ENCODE measurements at places on chromosomes 13 and 19.

DNA sequence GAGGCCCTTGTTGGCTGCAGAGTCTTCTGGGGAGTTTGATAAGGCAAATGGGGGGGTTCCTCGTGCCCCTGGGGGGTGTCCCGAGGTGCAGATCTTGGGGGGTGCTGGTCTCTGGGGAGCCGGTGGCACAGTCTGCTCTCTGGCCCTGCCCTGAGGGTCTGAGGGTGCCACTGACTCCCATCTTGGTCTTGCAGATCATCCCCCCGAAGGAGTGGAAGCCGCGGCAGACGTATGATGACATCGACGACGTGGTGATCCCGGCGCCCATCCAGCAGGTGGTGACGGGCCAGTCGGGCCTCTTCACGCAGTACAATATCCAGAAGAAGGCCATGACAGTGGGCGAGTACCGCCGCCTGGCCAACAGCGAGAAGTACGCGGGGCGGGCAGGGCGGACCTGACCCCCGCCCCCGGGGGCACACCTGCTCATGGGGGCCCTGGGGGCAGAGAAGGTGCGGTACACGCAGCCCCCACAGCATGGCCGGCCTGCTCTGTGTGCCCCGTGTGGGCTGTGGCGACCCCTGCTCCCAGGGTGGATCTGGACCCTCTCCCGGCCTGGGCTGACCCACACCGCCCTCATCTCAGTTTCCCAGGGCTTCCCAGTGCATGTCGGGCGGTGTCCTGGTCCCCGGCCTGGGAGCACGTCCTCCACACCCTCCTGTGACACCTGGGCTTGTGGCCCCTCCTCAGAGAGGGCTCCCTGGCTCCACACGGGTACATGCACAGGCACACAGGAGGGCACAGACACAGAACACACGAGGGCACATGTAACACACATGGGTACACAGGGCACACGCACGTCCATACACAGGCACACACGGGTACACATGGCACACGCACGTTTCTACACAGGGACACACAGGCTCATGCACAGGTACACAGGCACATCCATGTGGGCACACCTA lies 71.0 kb downstream of the KDM4B start:
- no peak for DNase-seq

DNA sequence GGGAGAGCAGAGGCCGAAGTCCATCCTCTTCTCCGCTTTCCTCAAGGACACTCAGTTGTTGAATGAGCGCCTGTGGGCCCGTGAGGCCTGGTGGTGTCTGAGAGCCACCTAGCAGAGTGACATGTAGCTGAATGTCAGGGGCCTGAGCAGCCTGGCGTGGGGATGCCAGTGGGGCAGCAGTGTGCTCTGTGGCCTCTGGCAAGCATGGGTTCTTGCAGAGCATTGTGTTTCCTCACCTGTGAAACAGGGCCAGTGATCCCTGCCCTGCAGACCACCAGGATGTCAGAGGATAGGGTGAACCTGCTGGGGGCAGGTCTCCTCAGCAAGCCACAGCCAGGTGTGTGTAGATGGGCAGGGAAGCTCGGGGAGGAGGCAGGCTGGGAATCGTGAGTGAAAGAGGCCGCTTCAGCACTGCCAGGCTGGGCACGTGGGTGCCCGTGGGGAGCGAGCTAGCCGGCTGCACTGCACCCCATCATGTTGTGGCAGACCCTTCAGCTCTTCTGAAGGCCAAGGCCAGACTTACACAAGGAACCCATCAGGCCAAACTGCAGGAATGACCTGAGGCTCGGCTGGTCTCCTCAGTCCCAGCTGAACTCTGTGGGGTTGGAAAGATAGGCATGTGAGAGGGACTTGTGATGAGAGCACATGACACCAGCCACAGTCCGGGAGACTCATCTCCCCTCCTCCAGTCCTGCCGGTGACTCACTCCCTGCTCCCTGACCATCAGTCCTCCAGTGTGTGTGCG lies 5.0 kb downstream of the PPP1R37 start:
- no peak for DNase-seq

DNA sequence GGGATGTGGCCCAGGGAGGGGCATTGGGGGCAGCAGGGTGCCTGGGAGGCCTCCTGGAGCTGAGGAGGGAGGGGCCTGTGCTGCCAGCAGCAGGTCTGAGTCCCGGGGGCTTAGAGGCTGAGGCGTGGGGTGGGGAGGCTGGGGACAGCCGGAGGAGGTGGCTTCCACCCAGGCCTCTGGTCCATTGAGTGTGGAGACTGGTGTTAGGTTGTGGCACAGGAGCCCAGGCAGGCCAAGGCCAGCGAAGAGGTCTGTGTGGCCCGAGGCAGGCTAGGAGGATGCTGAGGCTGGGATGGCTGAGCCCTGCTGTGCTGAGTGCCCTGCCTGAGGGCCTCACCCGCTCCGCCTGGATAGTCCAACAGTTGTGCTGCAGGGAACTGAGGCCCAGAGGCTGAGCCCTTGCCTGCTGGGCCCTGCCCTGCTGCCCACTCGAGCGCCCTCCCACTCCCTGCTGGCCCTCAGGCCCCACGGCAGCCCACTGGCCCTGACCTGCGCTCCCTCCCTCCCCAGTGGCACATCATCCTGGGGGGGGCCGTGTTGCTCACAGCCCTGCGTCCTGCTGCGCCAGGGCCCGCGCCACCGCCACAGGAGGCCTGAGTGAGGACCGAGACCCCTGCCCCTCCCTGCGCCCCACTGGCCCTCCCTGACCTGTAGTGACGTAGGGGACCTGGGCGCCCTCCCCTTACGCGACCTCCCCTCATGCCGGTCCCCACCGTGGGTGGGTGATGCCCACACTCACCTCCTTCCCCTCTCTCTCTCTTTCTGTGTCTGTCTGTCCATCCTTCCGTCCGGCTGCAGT lies 4.9 kb upstream of the GARIN5A start:
- no peak for DNase-seq

DNA sequence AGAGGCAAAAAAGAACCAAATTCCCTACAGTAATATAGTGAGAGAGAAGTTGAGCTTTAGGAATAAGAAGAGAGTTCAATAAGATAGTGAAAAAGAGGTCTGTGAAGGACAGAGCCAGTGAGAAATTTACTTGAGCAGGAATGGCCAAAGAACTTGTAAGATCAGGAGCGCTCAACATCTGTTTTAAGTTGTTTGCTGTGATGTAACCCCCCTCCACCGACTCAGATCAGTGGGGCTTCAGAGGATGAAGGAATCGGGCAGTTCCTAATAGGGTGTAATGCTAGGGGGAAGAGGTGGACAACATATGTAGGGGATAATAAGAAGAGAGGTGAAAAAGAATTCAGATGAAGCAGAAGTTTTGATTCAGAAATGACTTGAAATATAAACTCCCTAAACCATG lies 85.3 kb upstream of the FNDC3A start:
- DNase-seq = no peak

GRCh38 chr19:16031872-16032200 lies 44.5 kb upstream of the TPM4 start:
- no peak for DNase-seq

DNA sequence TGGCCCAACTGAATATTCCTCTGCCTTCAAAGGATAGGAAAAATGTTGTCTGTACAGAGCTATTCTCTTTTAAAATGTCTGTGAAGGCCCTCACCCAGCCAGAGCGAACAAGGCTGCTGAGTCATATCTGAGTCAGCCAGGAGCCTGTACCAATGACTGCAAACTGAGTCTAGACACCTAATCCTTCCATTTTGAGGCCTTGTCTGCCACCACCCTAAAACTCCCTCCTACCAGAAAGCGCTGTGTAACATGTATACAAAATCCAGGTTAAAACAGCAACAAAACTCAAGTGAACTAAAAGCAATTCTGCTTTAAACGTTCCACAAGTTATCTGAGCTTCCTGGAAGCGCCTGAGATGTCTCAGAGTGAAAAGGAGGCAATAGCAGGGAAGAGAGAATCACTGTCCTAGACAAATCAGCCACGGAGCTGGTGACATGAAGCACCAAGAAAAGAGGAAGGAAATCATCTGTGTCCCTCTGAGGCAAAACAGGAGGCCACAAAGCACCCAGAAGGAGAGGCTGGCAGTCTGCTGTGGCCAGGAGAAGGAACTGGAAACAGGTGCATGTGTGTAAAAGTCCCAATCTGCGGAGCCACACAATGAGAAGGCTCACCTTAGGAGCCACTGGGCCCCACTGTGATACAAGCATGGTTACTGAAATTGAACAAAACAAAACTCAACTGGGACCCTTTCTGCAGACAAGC lies 10.2 kb downstream of the DHRS12 start:
- DNase-seq = peak; percentile 31

GRCh38 chr13:91058066-91058465 lies 289.4 kb upstream of the MIR17HG start:
- DNase-seq = no peak

DNA sequence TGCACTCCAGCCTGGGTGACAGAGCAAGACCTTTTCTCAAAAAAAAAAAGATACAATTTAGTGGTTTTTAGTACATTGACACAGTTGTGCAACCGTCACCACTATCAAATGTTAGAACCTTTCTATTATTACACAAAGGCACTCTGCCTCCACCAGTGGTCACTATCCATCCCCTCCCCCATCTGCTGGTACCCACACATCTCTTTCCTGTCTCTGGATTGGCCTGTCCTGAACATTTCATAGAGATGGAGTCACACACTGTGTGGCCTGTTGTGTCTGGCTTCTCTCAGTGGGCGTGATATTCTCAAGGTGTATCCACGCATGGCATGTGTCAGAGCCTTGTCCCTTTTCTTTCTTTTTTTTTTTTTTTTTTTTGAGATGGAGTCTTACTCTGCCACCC lies 11.2 kb downstream of the KDM4B start:
- DNase-seq = no peak

- DNase-seq = no peak
Measured at GRCh38 chr19:14127176-14127575, 9.2 kb downstream of the ASF1B start.

GRCh38 chr13:97057176-97057575 lies 62.9 kb upstream of the OXGR1 start:
- DNase-seq = no peak

GRCh38 chr13:40114305-40114896 lies 458.9 kb downstream of the COG6 start:
- DNase-seq = no peak

- DNase-seq = no peak
Measured at GRCh38 chr13:66071608-66072007, 1158.5 kb downstream of the PCDH9 start.

DNA sequence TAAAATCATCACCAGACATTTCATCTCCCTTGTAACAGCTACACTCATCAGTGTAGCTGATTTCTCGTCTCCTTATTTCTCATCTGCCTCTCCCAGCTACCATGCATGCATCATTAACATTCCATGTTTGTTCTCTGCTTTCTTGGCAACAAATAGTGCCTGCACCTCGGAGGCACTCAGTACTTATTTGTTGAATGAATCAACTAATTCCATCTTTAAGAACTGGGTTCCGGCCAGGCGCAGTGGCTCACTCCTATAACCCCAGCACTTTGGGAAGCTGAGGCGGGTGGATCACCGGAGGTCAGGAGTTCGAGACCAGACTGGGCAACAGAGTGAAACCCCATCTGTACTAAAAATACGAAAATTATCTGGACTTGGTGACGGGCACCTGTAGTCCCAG lies 63.9 kb upstream of the GTF3A start:
- DNase-seq = no peak

DNA sequence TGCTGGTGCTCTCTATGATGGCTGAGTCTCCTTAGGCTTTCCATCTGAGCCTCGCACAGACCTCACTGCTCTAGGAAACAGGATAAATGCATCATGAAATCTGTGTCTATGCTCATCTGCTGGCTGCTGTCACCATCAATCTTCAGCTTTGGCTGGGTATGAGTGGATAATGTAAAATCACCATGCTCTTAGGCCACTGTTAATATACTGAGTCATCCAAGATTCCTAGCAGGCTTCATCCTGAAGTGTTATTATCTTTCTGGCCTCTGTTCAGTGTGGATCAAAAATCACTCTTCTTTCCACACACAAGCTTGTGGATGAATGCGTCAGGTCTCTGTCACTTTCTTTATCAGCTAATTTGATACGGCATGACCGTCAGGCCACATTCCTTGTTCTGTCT lies 317.4 kb downstream of the NALCN start:
- no peak for DNase-seq

DNA sequence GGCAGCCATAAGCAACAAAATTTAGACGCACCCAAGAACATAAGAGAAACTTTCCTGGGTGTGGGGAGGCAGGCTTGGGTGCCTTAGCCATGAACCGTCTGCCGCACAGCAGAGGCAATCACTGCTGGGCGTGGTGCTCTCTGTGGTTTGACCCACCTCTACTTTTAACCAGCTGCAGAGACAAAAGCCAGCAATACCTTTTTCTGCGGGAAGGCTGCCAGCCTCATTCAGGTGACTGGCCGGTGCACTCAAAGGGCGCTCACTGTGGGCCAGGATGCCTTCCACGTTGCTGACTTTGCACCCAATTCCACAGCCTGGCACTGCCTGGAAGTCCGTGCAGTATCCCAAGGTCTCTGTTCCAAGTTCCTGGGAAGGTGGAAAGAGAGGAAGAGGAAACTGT lies 69.1 kb downstream of the ATP7B start:
- DNase-seq = no peak

GRCh38 chr13:22262001-22262885 lies 591.4 kb downstream of the FGF9 start:
- DNase-seq = no peak

All from activated B cell treated with CpG ODN at 0.5 μM for 24 hours (primary cell).